ENCODE measurements at places on chromosomes 3 and 15.

- no peak for DNase-seq
Observed at GRCh38 chr3:58202917-58203360, 7.8 kb downstream of the DNASE1L3 start.

DNA sequence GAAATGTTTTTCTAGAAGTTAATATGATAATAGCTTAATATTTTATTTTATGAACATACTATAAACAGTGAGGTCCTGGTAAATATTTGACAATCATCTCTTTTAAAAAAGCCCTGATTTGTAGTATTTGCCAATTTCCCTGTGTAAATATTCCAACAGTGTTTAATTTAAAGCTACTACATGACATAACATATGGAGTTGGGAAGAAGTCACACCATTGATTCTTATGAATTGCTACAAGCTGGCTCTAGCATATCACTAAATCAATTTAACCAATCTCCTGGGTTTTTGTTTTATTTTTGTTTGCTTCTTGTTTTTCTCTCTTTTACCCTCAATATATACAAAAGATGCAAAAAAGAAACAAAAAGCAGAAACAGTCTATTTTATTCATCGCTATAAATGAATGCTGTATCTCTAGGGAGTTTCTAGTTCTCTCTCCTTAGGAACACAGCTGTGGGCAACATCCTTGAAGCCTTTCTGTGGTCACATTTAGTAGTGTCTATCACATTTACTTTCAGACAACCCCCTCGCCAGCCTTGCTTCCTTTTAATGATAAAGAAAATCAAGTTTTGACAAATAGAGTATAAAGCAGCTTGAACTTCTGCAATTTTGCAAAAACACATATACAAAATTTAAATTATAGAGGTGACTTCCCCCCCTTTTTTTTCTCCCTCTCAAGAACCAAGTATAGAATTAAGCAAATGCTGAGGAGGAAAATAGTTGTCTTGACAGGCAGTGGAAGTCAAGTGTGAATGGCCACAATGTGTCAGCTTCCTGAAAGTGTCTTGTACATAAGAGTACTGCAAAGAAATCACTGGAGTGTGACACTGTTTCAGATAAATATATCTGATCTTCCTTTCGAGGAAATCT is 21.4 kb downstream of the CCR1 start:
- DNase-seq = no peak

GRCh38 chr3:45545476-45545875 is 49.1 kb upstream of the LIMD1 start:
- no peak for DNase-seq

- DNase-seq = no peak
Observed at GRCh38 chr3:186940967-186941366, 10.6 kb downstream of the ST6GAL1 start.

DNA sequence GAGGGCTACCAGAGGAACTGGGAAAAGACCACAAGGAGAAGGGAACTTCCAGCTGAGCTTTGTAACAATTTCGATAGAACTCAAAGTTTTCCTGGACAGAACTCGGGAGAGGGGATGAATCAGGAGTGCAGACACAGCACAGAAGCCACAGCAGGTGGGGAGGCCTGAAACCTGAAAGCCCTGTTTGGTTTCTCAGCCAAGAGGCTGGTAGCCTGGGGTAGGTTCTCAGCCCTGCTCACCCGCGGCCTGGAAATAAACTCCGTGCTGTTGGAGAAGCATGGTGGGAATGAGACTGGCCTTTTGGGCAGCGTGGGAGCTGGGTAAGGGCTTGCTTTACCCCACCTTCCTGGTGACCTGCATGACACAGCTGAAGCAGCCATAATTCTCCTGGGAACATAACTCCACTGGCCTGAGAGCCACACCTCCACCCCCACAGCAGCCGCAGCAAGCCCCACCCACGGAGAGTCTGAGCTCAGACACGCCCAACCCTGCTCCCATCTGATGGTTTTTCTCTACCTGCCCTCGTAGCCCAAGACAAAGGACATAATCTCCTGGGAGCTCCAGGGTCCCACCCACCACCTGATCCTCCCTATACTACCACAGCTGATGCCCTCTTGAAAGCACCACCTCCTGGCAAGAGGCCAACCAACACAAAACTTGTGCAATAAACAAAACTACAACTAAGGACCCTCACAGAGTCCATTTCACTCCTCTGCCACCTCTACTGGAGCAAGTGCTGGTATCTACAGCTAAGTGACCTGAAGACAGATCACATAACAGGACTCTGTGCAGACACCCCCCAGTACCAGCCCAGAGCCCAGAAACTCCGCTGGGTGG is 52.5 kb upstream of the CHRM5 start:
- no peak for DNase-seq

- DNase-seq = peak; percentile 4
Observed at GRCh38 chr3:64650096-64650622, 37.6 kb downstream of the ADAMTS9 start.

DNA sequence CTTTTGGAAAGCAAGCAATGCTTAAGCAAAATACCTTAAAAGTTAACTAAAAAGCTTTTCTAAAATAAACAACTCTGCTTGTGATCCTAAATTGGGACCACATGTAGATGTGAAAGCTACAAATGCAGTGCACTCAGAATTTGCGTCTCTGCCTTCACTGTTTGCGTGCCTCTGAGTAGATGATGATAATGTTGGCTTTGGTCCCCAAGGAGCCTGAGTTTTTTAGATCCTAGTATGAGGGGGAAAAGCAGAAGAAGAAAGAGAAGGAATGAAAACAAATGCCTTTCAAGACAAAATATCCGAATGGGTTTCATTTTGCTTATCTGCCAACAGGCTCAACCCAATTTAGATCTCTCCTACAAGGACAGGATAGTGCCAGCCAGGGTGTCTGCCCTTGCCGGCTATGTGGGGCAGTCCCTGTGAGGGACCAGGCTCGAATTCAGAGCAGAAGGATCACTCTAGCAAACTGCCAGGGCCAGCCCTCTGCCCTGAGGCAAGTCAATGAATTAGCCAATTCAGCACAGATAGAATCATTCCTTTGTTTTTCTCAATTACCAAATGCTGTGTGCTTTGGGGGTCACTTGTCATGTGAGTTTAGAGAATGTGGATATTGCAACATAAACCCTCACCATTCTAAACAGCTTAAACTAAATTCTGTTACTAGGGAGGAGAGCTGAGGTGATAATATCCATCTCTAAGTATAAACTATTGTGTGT is 28.5 kb downstream of the SCG5 start:
- DNase-seq = peak; percentile 17

DNA sequence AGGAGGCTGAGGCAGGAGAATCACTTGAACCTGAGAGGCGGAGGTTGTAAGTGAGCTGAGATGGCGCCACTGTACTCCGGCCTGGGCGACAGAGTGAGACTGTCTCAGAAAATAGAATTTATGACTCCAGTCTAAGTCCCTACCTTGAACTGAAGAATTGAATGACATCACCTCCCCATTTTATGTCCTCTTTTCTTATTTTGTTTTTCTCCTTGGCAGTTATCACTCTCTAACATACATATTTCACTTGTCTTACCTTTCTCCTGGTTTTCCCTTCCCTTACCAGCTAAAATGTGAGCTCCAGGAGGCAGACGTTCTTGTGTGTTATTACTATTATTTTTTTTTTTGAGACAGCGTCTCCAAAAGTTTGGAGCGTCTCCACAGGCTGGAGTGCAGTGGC is 7.6 kb downstream of the TATDN2 start:
- DNase-seq = no peak

GRCh38 chr3:125125821-125126245 is 70.0 kb upstream of the HEG1 start:
- DNase-seq = peak; percentile 50

- DNase-seq = no peak
Observed at GRCh38 chr15:66356077-66356358, 467 bp downstream of the TIPIN start.

DNA sequence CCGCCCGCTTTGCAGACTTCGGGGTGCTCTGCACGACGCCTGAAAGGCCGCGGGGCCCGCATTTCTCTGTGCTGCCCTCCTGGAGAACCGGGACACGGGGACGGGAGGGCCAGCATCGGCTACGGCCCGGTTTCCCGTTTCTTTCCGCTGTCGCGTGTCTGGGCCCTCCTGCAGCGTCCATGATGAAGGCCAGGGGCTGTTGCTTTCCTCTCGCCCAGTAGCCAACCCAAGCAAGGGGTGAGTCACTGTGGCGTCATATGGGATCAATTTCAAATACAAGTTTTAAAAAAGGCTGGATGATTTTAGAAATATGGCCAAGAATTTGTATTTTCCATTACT is 435 bp downstream of the SLC35G2 start:
- peak; percentile 30 for DNase-seq

Data from HuH-7 (cell line).